ENCODE measurements at places on chromosomes 4 and X. TPM values are rescaled to one million over a fixed set of nuclear protein-coding genes. Genes with fewer than 3 reads are reported as not detected.
A peak's percentile ranks its signal among the peaks of the same experiment; 100 is the strongest.

DNA sequence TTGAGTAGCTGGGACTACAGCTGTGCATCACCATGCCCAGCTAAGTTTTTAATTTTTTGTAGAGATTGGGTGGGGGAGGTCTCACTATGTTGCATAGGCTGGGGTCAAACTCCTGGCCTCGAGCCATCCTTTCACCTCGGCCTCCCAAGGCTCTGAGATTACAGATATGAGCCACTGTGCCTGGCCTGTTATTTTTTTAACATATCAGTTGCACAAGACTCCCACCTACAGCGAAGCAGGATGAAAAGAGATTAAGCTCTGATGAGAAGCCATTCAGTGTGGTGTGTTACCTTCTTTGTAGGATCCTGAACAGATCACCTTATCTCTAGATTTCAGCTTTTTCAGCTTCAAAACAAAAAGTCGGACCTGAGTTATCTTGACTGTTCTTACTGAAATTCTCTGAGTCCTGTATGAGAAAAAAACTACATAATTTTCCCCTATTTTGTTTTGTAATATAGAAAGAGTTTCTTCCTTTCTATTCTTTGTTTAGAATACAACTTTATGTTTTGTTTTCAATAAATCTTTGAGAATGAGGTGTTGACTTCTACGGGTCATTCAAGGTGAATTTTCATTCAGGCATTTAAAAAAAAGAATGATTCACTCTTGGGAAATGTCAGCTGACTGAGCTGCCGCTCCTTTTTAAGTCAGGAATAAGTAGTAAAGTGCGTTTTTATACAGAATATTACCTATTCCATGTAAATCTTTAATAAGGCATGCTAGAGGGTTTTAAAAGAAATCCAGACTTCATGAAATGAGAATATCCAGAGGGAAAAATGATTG lies 134.6 kb downstream of the ARSF start:
- peak overlapping the region; percentile 96 for H3K27ac ChIP-seq
- H3K36me3 ChIP-seq: no peaks in the 10 kb centered on the region
- H3K27me3 ChIP-seq: no peaks in the 10 kb centered on the region
- DNase-seq: peak; percentile 68
- H3K4me3 ChIP-seq: peak overlapping the region; percentile 68
- H3K4me1 ChIP-seq: peaks cover 20% of the 10 kb centered on the region

DNA sequence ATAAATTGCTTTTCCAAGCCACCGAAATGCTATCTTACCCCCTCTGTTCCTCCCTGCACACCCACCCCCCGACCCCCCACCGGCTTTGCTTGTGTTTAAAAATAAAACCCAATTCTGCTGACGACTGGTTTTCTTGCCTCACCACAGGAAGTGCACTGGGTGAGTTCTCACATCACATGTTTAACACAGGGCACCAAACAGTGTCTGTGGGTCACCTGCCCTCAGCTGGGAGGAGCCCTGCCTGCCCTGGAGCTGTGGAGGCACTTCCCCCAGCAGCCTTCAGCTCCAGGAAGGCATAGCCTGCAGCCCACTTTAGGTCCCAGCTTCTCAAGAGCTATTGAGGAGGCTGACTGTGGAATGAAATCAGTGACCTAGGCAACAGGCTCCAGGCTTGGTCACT lies 8.8 kb downstream of the TMEM255A start:
- H3K27ac ChIP-seq: no peak overlapping the region
- H3K4me1 ChIP-seq: no peaks in the 10 kb centered on the region
- H3K27me3 ChIP-seq: no peaks in the 10 kb centered on the region
- no peak overlapping the region for H3K4me3 ChIP-seq
- H3K36me3 ChIP-seq: no peaks in the 10 kb centered on the region
- DNase-seq: no peak

DNA sequence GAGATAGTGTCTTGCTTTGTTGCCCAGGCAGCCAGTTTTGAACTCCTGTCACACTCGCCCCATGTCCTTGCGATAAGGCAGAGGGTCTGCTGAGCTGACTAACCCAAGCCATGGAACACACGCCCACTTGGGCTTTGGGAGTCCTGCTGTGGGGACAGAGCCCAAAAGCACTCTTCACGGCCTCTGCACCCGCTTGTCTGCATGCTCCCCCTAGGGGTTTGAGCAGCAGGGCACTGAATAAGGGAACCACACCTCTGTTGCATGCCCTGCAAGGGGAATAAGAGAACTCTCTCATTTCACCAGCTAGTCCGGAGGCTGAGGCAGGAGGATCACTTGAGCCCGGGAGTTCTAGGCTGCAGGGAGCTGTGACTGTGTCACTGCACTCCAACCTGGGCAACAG lies 166.0 kb downstream of the STAG2 start:
- no peaks in the 10 kb centered on the region for H3K27me3 ChIP-seq
- no peak overlapping the region for H3K4me3 ChIP-seq
- H3K36me3 ChIP-seq: no peaks in the 10 kb centered on the region
- H3K4me1 ChIP-seq: no peaks in the 10 kb centered on the region
- H3K27ac ChIP-seq: no peak overlapping the region
- no peak for DNase-seq

DNA sequence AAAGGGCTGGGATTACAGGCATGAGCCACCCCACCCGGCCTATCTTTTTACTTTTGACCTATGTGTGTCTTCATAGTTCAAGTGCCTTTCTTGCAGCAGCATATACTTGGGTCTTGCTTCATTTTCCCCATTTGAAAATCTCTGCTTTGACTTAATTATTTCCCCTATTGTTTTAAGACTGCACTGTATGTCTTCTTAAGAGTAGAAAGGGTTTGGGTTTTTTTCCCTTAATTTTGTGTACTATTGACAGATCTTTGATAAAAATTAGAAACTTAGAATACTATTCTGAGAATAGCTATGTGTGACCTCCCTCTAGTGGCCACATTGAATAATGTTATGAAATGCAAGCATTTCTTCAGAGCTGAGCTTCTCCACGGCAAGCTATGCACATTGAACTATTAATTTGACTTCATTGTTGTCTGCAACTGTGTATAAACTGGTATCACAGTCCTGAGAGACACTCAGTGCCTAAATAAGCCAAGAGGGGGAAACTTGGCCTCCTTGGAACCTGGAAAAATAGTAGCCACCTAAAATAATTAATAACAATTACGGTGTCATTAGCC lies 8.7 kb upstream of the SLC25A4 start:
- H3K4me1 ChIP-seq: no peaks in the 10 kb centered on the region
- no peak overlapping the region for H3K27ac ChIP-seq
- peak; percentile 68 for DNase-seq
- no peak overlapping the region for H3K4me3 ChIP-seq

DNA sequence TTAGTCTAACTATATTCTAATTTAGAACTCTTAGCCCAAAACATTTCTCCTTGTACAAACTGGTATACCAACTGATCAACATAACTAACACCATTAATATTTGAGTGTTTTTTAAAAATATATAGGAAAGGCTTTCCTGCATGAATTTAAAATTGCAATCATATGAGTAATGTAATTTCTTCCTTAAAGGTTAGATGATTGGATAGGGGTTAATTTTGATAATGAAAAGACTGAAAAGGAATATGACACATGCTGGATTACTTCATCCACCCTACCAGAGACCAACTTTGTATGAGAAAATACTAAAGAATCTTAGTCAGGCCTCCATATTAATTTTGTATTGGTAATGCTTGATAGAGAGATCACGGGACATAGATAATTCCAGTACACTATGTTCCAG lies 25.1 kb upstream of the PLS3 start:
- H3K36me3 ChIP-seq: no peaks in the 10 kb centered on the region
- H3K27me3 ChIP-seq: no peaks in the 10 kb centered on the region
- H3K4me1 ChIP-seq: peaks cover 11% of the 10 kb centered on the region

DNA sequence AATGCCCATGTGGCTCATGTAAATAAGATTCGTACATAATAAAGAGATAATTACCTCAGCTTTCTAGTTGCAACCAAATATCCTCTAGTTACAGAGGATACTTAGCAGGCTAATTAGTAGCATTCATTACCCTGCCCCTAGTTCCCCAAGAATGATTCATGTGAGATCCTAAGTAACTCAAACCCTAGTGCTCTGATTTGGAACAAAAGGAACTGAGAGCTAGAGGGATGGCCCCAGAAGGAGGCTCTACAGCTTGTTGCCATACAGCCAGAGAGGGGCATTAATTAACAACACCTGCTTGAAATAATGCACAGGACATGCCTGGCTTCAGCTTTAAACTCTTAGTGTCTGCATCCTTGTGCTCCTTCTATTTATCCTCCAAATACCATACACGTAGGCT lies 32.6 kb upstream of the CBR4 start:
- no peaks in the 10 kb centered on the region for H3K4me1 ChIP-seq
- H3K36me3 ChIP-seq: no peaks in the 10 kb centered on the region
- H3K27ac ChIP-seq: no peak overlapping the region
- H3K4me3 ChIP-seq: no peak overlapping the region

The NDP gene
- 0.13 TPM for total RNA-seq

The TECRL gene
- not detected for total RNA-seq

The RAB40AL gene
- not detected for total RNA-seq

The CCNA2 gene
- total RNA-seq: 45.3 TPM

The TSPAN7 gene
- not detected for total RNA-seq
